ENCODE measurements at places on chromosomes 4 and X.

DNA sequence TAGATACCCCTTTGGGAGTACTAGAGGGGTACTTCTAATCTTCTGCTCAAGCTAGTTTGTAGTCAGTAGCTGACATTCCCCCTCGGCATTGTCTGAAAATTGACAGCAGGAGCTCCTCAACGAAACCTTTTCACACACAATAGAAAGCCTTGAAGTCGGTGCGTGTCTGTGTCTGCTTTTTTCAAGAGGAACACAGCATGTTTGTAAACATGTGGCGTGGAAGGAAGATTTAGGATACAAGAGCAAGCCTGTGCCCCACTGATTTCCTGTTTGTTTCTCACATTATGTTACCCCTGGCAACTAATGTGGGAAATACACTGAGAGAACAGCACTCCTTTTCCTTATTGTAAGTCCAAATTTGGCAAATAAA lies 252.6 kb downstream of the ANKRD50 start:
- no peak for DNase-seq

DNA sequence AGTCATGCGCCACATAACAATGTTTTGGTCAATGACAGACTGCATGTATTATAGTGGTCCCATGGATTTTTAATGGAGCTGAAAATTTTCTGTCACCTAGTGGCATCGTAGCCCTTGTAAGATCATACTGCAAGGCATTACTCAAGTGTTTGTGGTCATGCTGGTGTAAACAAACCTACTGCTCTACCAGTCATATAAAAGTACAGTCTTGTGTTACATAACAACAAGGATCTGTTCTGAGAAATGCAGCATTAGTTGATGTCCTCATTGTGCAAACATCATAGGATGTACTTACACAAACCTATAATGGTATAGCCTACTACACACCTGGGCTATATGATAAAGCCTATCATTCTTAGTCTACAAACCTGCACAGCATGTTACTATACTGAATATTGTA lies 34.6 kb downstream of the COX18 start:
- no peak for DNase-seq

GRCh38 chrX:124829930-124830329 lies 483.6 kb downstream of the SH2D1A start:
- DNase-seq = no peak

DNA sequence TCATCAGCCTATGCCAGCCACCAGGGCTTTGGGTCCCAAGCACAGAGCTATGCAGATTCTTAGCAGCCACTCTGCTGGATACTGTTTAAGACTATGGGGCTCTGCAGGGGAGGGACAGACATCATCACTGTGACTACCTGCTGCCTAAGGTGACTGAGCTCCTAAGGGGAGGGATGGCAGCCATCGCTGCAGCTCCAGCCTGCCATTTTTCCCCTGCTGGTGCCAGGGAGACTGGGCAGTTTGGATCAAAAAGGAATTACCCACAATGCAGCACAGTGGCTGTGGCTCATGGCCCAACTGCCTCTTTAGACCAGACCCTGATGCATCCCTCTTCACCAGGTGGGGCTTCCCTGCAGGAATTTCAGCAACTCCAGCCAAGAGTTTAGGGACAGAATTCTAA lies 28.6 kb upstream of the INPP4B start:
- no peak for DNase-seq

DNA sequence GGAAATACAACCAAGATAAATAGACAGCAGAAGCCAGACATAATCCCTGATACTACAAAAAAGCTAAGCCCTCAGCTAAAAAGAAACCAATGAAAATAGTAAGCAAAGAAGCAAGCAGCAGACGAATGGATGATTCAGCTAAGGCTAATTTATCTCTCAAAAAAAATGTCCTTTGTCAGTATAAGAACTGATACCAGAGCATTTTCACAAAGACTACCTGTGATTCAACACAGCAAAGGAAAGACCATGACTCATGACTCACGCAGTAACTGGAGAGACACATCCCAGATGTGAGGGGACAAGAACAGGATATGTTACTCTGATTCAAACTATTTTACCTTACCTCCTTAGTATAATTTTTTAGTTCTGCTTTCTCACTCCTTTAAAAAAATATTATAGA lies 22.7 kb upstream of the TMPRSS11F start:
- no peak for DNase-seq

DNA sequence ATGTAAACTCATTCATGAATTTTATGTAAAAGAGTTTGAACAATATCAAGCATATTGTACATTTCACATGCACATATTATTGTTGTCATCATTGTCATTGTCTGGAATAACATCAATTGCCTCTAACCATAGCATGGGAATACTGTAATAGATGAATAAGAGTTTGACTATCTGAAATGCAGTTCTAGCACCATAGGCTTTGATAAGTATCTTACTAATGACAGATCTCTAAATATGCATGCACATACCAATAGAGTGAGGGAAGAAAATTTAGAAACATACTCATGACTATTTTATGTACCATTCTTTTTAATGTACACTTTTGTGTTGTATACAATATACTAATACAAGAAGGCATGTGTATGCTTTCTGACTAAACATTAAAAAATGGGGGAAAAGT lies 161.6 kb upstream of the SPRY1 start:
- no peak for DNase-seq

- no peak for DNase-seq
Observed at GRCh38 chrX:153873282-153874084, 12.5 kb downstream of the L1CAM start.

GRCh38 chrX:353566-354535 lies 32.9 kb downstream of the PPP2R3B start:
- DNase-seq = no peak

DNA sequence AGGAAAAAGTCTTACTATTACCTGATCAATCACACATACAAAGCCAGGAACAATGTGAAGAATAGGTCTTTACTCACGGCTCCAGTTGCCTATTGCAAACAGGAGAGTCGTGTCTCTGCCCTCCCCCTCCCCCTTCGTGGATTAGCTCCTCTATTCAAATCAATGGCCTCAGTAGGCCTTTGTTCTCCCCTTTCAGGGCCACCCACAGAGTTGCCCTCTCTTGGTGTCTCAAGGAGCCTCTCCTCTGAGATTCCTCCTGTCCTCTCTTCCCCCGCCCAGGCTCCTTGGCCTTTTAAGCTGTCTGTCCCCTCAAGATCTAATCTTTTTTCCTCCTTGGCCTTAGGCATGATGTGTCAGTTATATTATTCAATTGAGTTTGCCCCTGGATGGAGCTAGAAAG lies 107.2 kb upstream of the NALF2 start:
- no peak for DNase-seq

GRCh38 chr4:76001700-76002099 lies 5.6 kb downstream of the CXCL9 start:
- DNase-seq = no peak

DNA sequence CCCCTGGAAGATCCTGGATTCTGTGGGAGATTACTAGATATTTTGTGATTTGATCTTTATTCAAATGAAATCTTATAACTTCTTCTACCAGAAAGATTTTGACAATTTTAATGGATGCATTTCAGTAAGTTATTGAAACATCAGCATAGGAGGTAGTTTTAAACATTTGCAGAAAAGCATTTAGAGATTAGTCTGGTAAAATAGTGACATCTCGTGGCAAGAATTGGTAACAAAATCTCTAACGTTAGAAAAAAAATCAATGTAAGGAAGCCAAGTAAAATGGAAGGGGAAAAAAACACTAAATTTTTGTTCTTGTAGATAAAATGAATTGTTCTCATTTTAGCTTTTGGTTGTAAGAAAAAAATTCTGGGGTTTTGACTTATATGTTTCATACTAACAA lies 73.3 kb downstream of the TASL start:
- no peak for DNase-seq

DNA sequence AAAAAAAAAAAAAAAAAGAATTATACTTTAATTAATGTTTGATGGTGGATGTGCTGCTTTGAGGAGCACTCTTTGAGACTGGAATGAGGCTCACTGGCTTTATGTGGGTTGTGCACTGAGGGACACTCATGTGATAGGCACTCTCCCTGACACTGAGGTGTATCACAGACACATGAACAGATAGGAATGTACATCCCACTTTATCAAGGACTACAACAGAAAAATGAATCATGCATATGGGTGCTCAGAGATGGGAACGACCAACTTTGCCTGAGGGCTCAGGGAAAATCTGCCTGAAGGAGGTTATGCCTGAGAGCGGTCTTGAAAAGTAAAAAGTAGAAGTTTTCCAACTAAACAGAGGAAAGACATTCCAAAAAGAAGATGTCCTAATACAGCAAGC lies 97.7 kb upstream of the RBPJ start:
- no peak for DNase-seq

- DNase-seq = no peak
Observed at GRCh38 chr4:62560858-62561257, 1360.7 kb downstream of the ADGRL3 start.

GRCh38 chr4:178105242-178105641 lies 663.0 kb upstream of the AGA start:
- DNase-seq = no peak

- no peak for DNase-seq
Observed at GRCh38 chr4:56671860-56672259, 9.2 kb downstream of the HOPX start.

DNA sequence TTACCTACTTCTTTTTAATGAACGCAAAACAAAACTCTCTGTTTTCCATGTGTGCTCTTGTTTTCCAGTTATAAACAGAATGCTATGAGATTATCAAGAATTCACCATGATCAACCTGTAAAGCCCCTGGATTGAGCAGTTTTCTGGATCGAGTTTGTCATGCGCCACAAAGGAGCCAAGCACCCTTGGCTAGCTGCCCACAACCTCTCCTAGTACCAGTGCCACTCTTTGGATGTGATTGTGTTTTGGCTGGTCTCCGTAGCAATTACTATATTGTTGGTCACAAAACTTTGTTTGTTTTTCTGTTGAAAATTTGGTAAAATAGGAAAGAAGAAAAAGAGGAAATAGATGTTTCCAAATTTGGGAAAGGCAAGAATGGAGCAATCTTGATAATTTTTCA lies 51.1 kb downstream of the UGT2B7 start:
- no peak for DNase-seq

DNA sequence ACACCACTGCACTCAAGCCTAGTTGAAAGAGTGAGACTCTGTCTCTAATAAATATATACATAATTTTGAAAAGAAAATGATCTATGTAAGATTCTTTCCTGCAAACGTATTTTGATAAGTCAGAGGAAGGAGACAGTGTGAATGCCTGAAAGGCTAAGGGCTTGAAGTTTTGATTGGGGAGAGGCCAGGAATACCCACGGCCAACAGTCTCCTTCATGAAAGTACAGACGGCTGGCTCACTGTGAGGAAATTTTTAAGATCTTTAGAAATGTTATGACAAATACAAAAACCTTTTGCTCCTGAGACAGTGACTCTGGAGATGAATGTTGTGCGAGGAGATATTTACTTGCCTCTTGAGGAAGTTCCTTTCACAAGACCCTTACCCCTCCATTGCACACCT lies 111.4 kb upstream of the KLHL13 start:
- no peak for DNase-seq

- no peak for DNase-seq
Observed at GRCh38 chr4:114015444-114015899, 36.0 kb upstream of the ARSJ start.

GRCh38 chr4:120731561-120731960 lies 191.0 kb downstream of the PRDM5 start:
- DNase-seq = no peak

- no peak for DNase-seq
Observed at GRCh38 chrX:74238771-74239170, 65.2 kb upstream of the ZCCHC13 start.

DNA sequence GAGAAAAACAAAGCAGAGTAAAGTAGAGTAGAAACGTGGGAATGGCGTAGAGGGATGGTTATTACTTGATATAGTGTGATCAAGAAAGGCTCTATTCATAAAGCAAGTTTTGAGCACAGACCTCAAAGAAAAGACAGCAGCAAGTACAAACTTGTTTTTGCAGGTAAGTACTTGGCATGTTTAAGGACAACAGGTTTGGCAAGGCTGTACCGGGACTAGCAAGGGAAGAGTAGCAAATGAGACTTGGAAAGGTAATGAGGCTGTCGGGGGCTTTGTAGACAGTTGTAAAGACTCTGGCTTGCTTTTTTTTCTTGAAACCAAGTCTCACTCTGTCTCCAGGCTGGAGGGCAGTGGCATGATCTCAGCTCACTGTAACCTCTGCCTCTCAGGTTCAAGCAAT lies 40.9 kb downstream of the NEK1 start:
- DNase-seq = no peak

DNA sequence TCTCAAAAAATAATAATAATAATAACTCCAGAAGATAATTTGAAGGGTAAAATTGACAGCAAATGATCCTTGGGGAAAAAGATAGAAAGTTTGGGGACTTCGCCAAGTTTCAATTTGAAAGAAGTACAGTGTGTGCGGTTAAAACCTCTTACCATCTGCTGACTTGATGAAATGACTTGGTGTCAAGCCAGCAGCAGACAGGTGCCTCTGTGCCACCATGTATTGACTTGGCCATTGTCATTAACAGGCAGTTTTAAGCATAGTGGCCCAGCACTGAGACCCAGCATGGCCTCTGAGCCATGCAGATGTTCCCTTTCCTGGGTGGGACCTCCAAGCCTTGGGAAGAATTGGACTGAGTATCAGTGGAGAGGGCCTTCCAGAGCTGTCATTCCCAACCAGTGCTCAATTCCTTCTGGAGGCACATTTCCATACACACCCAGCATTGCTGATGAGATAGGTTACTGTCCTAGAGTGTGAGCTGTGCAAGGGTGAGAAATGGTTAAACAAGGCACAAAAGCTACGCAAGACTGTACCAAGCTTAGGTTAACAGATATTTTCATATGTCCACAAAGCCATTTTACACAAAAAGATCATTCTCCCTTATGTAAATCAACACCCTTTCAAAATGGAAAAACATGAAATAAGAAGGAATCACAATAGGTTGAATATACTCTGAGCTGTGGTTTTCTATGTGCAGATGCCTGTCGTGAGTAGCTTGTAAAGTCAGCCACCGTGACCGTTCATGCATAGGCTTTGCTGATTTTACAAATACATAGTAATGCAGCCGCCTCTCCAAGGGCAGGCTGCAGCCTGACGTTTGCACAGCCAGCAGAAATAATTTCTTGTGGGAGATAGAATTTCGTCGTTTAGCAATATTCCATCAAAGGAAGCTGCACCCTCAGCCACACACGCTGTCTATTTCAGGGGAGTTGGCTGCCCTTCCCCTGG lies 59.4 kb upstream of the FBXW7 start:
- no peak for DNase-seq
